NCI-H1930 (cell line): ENCODE measurements at places on chromosomes 1 and 21.

DNA sequence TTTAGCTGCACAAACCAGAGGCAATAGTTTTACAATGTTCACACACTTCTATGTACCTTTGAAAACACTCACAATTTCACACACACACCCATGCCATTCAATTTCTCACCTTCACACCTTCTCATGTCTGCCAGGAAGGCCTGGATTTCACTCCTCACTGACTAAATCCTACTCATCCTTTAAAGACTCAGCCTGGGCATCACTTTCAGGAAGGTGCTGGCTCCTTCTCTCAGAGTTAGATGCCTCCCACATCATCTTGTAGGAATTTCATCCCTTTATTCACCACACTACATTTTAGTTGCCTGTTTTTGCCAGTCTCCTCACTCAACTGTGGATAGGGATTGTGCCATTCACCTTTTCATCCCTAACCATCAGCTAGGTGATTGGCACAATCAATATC is 2.3 kb downstream of the IL20 start:
- no peak for DNase-seq

- DNase-seq = no peak
Observed at GRCh38 chr1:156524481-156524869, 23.9 kb upstream of the MEF2D start.

GRCh38 chr1:43954036-43954435 is 7.3 kb downstream of the IPO13 start:
- no peak for DNase-seq

GRCh38 chr1:208162903-208163302 is 81.3 kb downstream of the PLXNA2 start:
- DNase-seq = no peak

GRCh38 chr1:68046423-68046822 is 4.0 kb downstream of the DIRAS3 start:
- DNase-seq = no peak

GRCh38 chr21:38815060-38815405 is 9.3 kb downstream of the ETS2 start:
- no peak for DNase-seq

GRCh38 chr1:14292520-14292919 is 306.0 kb upstream of the KAZN start:
- no peak for DNase-seq

GRCh38 chr1:153631047-153632022 is 2.5 kb upstream of the CHTOP start:
- no peak for DNase-seq

DNA sequence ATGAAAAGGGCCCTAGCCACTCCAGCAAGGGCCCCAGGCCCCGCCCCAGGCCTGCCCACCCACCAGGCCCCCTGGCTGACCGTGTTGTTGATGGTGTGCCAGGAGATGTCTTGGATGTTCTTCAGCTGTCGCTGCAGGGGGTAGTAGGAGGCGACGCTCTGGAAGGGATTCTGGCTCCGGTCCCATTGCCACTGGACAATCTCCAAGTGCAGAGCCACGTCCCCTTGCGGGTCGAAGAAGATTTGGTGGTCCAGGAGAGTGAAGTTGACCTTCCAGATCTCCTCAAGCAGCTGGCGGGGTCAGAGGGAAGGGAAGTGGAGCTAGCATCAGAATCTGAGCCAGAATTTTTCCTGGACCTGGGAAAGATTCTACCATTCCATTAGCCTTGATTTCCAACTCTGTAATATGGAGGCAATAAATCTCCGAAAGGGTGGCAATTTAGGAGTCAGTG is 10.2 kb downstream of the TAS1R2 start:
- DNase-seq = no peak

GRCh38 chr1:187244623-187245022 is 415.9 kb downstream of the PLA2G4A start:
- DNase-seq = no peak

DNA sequence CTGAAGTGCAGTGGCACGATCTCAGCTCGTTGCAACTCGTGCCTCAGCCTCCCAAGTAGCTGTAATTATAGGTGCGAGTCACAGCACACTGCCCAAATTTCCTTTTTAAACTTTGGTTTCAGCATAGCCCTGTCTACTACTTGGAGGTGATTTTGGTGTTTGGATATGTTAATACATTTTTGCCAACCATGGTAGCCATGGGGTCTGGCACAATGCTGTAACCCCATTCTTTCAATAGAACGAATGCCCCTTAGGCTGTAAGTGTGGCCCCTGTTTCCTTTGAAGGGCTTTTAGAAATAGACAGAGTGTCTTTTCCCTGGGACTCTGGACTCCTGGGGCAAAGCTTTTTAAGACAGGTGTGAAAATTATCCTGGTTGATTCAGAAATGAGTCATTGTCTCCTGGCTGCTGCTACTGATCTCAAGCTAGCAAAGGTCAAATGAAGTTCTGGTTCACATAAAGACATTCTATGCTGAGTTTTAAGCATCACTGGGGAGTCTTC is 141.1 kb upstream of the RUNX1 start:
- no peak for DNase-seq

- no peak for DNase-seq
Observed at GRCh38 chr1:101145449-101145820, 91.4 kb upstream of the S1PR1 start.

GRCh38 chr1:204319462-204319861 is 40.3 kb downstream of the PLEKHA6 start:
- DNase-seq = no peak

- no peak for DNase-seq
Observed at GRCh38 chr1:223212441-223212840, 69.4 kb upstream of the TLR5 start.
